Brain (organoid and tissue), 16 donors: ENCODE measurements at places on chromosomes 16 and 17. TPM values are rescaled to one million over a fixed set of nuclear protein-coding genes. Genes with fewer than 3 reads are reported as not detected.

The SMIM22 gene
- 103 TPM for polyA plus RNA-seq

The CCDC78 gene
- polyA plus RNA-seq, result 0.39 TPM

The PRSS27 gene
- 5.2 TPM for polyA plus RNA-seq

The GNGT2 gene
- 1.4 TPM for polyA plus RNA-seq

- DNase-seq, result no peak
These were observed 44.5 kb downstream of the LITAF start for GRCh38 chr16:11542069-11542744.

GRCh38 chr16:700684-701584 lies 4.7 kb downstream of the FBXL16 start:
- DNase-seq, result no peak

DNA sequence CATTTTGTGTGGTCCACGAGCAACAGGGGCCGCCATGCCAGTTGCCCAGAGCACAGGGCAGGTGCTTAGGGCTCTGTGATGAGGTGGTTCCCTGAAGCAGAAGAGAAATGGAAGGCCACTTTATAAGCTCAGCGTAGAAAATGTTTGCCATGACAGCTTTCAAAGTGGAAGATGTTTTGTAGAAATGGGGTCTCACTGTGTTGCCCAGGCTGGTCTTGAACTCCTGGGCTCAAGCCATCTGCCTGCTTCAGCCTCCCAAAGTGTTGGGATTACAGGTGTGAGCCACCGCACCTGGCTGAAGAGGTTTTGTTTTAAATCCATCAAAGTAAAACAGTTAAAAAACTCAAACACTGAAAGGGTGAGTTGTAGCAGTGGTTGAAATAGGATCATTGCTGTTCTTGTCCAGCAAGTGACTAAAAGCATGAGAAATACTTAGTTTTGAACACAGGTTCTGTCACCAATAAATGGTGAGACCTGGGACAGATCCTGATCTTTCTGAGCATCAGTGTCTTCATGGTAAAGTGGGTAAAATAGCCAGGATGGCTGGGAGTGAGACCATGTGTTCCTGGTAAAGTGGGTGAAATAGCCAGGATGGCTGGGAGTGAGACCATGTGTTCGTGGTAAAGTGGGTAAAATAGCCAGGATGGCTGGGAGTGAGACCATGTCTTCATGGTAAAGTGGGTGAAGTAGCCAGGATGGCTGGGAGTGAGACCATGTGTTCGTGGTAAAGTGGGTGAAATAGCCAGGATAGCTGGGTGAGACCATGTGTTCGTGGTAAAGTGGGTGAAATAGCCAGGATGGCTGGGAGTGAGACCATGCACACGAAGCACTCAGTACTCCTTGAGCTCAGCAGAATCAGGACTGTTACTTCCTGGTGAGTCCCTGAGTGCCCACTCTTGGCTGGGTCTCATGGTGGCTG lies 46.0 kb downstream of the BANP start:
- DNase-seq, result no peak

GRCh38 chr16:74455619-74456289 lies 34.5 kb upstream of the CLEC18B start:
- no peak for DNase-seq

DNA sequence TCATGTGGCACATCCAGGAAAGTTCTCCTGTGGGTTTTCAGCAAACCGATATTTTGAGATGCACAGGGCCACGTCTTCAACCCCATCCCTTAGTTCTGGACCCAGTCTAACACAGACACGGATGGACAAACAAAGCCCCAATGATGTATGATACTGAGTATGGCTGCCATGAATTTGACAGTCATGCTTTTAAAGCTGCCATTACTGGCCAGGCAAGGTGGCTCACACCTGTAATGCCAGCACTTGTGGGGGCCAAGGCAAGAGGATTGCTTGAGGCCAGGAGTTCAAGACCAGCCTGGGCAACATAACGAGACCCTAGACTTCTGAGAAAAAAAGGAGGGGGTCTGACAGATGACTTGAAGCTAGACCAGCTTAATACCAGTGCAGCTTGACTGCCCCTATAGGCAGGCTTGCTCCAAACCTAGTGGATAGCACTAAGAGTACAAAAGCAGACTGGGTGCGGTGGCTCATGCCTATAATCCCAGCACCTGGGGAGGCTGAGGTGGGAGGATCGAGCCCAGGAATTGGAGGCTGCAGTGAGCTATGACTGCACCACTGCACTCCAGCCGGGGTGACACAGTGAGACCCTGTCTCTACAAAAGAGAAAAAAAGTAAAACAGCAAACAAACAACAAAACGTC lies 10.8 kb upstream of the ZNF629 start:
- no peak for DNase-seq

- peak; percentile 50 for DNase-seq
These were observed 42.2 kb downstream of the CFDP1 start for GRCh38 chr16:75390926-75391653.
